MCF 10A (cell line): ENCODE measurements at places on chromosomes 2 and 18. TPM values are rescaled to one million over a fixed set of nuclear protein-coding genes. Genes with fewer than 3 reads are reported as not detected.

Gene ANKRD30BL
- not detected in 2 replicates for total RNA-seq

Gene TCF23
- not detected in 2 replicates for total RNA-seq

Gene CPLX4
- total RNA-seq, result not detected in 2 replicates

Gene MBOAT2
- total RNA-seq, result 30.1 and 34.7 TPM in 2 replicates

Gene HOXD10
- total RNA-seq, result not detected in 2 replicates

Gene PECR
- 8.3 and 20.0 TPM in 2 replicates for total RNA-seq

Gene CPS1
- 18.4 and 20.6 TPM in 2 replicates for total RNA-seq

Gene RNF125
- 3.5 and 6.2 TPM in 2 replicates for total RNA-seq

Gene SCYGR4
- total RNA-seq, result not detected in 2 replicates

Gene SERPINB2
- 0.47 and 0.82 TPM in 2 replicates for total RNA-seq
